ENCODE measurements at places on chromosomes 7 and 10.

DNA sequence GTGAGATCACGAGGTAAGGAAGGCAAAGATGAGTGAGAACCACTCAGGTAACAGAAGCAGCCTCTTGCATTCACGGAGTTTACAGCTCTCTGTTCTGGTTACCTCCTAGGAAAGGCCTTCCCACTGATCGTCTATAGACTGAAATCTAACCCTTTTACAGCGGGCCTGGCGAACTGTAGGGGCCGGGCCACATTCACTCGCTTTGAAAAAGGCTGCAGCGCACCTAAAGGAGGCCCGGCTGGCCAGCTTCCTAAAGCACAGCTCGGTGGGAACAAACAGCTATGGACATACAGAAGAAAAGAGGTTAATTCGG lies 565 bp downstream of the ATP5MK start:
- no peak for DNase-seq

DNA sequence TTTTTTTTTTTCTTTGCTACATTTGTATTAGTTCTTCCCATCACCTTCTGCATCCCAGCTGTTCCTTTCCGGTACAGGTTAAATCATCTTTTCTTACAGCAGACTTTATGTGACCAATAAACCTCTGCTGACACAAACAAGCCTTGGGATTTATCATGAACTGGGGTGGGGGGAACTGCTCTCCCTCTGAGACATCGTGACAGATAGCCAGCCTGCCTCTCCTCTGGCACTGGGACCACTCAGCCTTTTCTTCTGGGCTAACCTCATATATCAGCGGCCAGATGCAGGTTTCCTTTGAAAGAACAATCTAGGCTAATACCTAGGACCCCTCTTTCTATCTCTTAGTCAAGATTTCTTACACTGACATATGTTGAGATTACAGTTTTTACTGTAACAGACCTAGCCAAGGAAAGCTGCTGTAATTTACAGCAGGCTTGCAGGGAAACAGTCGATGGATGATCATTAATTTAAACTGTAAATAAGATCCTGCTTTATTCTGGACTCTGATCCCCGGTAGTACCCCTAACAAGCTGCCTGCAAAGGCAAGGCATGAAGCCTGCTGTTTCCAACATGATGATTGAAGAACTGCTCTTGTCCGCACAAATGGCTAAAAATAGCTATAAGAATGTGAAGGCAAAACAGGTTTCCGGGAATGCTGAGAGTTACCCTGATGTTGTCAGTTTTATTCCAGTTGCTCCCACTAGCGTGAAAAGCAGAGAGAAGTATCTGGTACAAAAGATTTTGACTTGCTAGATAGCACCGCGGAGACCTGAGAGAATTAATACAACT lies 338.7 kb downstream of the SORCS1 start:
- no peak for DNase-seq

GRCh38 chr7:127741764-127742375 lies 89.9 kb downstream of the SND1 start:
- DNase-seq, result no peak

DNA sequence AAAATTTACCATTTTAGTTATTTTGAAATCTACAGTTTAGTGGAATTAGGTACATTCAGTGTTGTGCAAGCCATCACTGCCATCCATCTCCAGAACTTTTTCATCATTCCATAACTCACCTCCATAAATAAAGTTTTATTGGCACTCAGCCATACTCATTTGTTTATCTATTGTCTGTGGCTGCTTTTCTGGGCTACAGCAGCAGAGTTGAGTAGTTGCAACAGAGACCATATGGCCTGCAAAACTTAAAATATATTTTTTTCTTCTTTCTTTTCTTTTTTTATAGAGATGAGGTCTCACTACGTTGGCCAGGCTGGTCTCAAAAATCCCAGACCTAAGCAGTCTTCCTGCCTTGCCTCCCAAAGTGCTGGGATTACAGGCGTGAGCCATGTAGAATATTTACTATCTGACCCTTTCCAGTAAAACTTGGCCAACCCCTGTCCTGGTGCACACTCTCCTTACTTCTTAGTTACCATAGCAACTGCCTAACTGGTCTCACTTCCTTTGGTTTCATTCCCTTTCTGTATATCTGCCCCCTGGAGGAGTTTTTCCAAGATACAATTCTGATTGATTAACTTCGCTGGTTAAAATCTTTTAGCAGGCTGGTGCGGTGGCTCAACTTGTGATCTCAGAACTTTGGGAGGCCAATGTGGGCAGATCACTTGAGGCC lies 133.2 kb downstream of the CUX1 start:
- no peak for DNase-seq

- no peak for DNase-seq
Measured at GRCh38 chr10:128026615-128027300, 99.5 kb downstream of the MKI67 start.

- no peak for DNase-seq
Measured at GRCh38 chr10:33716501-33717267, 382.2 kb upstream of the NRP1 start.

- DNase-seq, result no peak
Measured at GRCh38 chr10:126233182-126234148, 154.8 kb downstream of the ADAM12 start.

DNA sequence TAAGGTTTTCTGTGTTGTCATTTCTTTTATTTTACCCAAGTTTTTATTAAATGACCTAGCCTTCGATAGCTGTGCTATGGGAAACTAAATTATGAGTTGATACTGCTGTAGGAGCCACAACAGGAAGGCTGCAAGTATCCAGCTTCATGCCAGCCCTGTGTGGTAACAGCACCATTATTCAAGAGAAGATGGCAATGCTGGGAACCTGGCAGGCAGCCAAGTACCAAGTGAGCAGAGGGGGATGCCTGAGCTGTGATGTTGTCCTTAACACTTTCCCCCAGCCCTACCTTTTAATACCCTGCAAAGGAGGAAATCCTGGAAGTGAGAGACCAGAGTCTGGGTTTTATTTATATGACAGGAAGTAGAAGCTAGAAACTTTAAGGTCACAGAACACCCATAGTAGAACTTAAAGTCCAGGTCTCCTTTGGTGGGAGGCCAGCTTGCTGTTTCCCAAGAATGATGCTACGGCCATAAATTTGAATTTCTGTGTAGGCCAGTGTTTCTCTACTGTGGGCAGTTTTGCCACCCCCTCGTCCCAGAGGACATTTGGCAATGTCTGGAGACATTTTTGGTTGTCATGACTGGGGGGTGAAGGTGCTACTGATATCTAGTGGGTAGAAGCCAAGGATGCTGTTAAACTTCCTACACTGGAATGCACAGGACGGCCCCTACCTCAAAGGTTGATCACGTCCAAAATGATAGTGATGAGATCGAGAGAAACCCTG lies 9.2 kb upstream of the ATXN7L1 start:
- no peak for DNase-seq

GRCh38 chr7:29469281-29469680 lies 94.4 kb upstream of the PRR15 start:
- no peak for DNase-seq

DNA sequence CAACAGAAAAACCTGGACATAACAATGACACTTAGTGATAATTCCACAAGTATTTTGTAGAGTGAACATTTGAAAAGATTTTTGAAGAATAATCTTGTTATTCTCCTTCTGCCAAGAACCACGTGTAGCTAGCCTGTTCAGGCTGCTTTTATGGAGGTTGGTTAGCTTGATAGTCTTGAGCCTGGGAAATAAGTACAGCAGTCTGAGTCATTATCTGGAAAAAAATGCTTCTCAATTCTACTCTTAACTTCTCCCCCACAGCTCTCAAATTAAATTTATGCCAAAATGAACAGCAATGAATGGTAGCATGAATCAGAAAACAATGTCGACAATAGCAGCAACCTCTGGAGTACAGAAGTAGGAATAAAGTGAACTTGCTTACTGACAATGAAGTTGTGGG lies 63.2 kb downstream of the GPR37 start:
- no peak for DNase-seq

- no peak for DNase-seq
Measured at GRCh38 chr10:76523791-76524351, 1092.4 kb downstream of the LRMDA start.

DNA sequence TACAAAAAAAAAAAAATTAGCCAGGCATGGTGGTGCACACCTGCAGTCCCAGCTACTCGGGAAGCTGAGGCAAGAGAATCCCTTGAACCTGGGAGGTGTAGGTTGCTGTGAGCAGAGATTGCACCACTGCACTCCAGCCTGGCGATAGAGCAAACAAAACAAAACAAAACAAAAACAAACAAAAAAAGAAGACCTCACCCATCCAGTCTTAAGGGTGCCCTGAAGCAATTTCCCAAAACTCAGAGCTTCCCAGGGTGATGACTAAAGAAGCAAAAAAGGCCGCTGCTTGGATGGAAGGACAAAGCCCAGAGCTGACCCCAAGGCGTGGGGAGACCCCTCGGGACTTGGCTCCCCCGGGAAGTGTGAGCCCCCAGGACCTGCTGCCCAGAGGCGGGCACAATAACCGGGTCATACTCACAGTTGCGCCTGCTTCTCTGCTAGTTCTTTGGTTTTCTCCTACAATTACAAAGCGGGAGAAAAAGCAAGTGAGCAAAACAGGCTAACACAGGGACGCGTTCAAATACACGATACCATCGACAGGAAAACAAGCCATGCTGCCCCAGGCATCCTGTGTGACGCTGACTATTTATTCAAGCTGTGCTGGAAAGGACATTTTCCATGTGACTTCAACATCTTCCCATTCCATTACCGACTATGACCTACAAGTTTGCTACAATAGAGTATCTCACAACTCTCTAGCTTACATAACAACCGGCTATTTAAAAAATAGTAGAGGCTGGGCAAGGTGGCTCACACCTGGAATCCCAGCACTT lies 29.9 kb downstream of the PAPOLB start:
- DNase-seq, result no peak

DNA sequence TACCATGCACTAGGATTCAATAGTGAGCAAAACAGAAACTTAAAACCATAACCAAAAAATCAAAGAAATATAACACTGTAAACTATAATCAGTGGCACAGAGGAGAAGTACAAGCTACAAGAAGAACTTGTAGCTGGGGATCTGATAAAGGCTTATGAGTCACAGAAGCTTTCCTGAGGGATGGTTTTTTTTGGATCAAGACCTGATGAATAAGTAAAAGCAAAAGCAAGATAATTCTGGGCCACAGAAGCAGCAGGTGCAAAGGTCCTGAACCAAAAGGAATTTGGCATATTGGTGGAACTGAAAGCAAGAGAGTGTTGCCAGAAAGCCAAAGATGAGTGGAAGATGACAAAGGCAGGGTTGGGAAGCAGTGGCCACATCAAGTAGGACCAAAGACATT lies 37.4 kb upstream of the BET1 start:
- no peak for DNase-seq

DNA sequence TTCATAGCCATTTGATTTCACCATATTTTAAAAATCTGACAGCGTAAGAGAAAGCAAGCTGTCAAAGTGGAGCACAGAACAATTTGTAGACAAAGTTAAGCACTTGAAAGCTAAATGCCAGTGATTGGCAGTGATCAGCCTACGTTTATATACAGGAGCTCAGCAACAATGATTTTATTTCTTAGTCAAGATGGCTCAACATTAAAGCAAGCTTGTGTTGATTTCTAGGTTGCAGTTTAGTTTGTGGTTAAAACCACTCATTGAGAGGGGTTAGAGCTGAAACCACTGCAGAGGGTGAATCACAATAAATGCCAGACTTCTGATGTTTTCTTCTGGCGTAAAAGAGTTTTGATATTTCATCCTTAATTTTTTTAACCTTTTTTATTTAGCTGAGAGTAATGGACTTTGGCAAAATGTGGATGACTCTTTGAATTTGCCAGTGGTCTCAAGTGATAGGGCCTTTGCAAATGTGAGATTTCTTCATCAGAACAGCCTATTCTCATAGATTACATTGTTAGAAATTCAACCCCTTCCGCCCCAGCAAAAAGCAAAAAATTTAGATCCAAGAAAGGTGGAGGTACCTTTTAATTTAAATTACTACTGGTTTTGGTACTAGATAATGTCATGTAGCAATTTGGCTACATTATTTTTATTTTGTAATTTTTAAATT lies 73.8 kb downstream of the SHOC2 start:
- no peak for DNase-seq

DNA sequence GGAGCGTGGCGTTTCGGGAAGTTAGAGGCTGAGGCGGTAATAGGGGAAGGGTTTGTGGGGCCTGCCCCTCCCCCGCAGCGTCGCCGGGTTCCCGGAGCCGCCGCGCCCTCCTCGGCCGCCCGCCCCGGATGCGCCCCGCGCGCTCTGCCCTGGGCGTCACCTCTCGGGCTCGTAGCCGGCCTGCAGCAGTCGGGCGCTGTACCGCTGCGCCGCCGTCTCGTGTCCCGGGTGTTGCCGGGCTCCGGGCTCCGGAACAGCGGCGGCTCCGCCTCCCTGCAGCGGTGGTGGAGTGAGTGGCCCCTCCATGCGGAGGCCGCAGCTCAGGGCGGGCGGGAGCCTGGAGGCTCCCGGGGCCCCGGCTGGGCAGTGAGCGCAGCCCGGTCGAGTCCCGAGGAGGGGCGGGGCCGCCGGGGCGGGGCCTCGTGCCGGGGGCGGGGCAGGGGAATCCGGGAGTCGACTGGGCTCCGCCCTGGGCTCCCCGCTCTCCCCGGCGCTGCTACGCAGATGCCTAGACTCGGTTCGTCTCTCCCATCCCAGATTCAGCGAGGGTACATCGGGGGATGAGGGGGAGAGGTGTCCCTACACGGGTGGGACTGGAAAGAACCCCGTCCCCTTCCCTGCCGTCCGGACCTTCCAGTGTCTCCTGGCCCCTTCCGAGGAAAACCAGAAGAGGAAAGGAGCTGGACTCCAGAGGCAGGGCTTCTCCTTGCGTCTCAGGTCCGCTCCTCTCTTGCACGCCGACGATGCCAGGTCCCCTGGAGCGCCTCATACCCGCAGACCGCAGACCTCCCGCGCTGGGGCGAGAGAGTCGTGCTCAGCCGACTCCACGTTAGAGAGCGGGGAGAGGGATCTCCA lies at the start of gene IMPDH1:
Gene IMPDH1 (minus strand): TSS at position 387 of the 855 bp plus-strand sequence. CDS start 81 bp downstream, at position 306.
- DNase-seq, result peak; percentile 87

DNA sequence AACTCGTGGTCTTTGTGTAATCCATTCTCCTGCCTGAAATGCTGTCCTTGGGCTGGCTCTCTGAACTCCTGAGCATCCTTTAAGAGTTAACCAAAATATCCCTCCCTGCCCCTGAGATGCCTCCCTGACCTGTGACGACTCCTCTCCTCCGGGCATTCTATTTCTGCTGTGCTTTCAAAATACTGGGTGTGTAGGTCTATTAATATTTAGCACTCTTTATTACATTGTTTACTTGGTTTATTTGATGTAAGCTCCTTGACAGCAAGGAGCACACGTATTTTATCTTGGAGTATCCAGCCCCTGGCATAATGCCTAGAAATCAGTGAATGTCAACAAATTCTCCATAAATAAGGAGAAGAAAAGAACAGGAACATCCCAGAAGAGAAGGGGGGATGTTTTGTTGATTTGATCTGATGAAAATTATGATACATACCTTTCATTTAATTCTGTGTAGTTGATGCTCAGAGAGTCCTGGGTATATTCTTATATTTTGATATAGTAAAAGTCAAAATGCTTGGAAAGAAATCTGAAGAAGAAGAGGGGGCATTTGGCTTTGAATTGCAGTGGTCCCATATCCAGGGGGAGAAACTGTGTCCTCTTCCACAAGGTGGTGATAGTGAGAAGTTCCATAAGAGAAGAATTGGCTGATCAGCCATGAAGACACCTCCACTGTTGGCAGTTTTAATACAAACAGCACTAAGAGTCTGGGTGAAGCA lies 107.7 kb upstream of the MPP7 start:
- DNase-seq, result no peak

All from pancreas (tissue), 10 donors.